ENCODE measurements at places on chromosomes 13 and 19.

GRCh38 chr13:21139374-21139773, 37.0 kb downstream of the SKA3 start:
- no peak for DNase-seq

- no peak for DNase-seq
Observed at GRCh38 chr19:1408300-1409203, 1.2 kb downstream of the DAZAP1 start.

GRCh38 chr13:27425918-27426630, 1.7 kb downstream of the GTF3A start:
- DNase-seq, result no peak

DNA sequence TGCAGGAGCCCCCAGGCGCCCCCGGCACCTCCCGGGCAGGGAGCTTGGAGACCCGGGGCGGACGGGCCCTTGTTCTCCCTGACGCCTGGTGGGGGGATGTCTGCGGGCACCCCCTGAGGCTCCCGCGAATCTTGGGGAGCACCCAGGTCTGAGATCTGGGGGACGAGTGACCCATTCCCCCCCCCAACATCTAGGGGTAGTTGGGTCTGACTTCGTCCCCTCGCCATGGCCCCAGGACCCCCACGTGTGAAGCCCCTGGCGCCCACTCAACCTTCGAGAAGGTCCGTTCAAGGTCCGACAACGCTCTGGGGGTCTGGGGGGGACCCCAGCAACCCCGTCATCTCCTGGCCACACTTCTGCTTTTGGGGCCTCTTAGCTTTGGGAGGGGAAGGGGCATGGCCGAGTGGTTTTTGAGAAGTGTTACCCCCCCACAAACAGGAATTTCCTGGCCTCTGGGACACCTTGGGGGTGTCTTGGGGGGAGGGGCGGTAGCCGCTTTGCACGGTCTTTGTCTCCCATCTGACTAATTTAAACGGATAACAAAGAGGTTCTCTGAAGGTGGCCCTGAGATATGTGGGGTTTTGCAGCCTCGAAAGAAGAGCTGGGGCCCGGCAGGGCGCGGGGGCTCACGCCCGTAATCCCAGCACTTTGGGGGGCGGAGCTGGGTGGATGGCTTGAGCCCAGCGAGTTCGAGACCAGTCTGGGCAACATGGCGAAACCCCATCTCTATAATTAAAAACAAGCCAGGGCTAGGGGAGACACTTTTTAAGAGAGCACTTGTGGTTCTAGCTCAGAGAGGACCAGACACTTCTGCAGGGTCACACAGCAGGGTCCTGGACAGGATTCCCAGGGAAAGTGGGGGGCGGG, 608 bp downstream of the CNN2 start:
- DNase-seq, result no peak

DNA sequence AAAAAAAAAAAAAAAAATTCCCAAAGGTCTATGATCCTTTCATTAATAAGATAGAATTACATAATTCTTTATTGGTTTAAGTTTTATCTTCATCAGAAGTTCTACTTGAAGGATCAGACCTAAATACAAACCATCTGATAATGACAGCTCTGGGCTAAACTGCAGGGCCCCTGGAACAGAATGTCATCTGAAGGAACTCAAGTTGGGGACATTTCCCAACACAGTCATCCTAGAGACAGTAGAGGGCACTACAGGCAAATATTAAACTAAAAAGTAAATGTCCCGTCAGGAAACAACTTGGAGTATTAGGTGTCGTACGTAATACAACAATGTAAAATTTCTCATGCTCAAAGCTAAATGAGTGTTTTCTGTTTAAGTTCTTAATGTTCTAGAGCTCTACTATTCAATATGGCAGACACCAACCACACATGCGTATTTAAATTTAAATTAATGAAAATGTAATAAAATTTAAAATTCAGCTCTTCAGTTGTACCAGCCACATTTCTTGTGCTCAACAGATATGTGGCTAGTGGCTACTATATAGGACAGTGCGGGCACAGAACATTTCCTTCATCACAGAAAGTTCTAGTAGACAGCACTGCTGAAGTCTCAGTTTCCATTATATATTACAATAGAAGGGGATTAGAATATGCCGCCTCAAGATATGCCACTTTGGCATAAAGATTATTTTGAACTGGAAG, 21.8 kb upstream of the NAXD start:
- no peak for DNase-seq

- DNase-seq, result no peak
Observed at GRCh38 chr13:50518131-50518530, 325.4 kb downstream of the DLEU7 start.

GRCh38 chr13:71661921-71662320, 205.1 kb downstream of the DACH1 start:
- no peak for DNase-seq

DNA sequence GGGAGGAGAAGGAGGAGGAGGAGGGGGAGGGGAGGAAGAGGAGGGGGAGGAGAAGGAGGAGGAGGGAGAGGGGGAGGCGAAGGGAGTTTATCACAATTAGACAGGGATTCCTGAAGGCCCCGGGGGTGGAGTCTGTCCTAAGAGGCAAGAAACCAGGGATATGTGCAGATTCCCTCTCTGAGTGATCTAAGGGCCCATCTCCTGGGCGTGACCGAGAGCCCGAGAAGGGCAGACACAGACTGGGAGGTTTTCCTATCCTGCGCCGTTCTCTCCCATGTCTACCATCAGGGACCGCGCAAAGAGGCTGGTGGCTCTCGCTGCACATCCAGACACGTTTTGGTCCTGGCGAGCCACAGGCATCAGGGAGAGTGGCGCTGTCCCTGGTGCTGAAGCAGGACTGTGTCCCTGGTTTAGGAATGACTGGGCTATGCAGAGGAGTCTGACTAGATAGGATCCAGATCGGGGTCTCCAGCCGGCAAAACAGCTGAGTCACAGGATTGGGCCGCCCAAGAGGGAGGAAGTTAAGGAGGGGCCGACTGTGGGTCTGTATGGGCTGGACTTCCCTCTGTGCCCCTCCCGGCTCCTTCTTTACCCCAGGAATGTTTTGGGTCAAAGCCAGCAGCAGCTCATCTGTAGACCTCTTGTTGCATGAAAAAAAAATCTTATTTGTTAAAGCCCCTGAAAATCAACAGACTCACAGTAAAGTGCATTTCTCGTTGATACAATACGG, 17.9 kb upstream of the ZNF175 start:
- no peak for DNase-seq

GRCh38 chr19:47863514-47863936, 4.5 kb downstream of the TPRX2 start:
- no peak for DNase-seq

DNA sequence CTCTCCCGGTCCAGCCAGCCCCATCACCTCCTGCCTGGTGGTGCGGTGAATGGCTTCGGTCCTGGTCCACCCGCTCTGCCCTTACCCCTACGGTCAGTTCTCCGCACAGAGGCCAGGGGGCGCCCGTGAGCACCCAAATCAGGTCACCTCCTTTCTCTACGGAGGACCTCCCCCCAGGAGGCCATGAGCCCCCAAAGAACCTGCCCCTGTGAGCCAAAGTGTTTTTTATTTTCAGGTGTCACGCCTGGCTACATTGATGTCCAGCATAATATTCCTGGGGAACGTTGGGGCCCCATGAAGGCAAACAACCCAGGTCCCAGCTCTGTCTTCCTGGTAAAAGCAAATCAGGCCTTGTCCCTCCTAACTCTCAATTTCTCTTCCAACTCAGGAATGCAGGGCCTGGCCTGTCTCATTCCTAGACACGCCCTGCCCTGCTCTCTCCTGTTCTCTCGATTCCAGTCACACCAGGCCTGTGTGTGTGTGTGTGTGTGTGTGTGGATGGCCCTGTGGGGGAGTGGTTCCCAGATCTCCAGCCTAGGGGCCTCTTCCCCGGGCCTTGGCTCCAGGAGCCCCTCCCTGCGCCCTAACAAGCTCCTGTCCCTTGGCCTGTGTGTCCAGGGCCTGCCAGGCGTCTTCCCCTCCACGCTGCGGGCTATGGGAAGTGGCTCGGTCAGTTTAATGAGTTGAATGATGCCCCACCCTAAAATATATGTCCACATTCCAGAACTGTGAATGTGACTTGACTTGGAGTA, 9.7 kb upstream of the GIPC1 start:
- no peak for DNase-seq

DNA sequence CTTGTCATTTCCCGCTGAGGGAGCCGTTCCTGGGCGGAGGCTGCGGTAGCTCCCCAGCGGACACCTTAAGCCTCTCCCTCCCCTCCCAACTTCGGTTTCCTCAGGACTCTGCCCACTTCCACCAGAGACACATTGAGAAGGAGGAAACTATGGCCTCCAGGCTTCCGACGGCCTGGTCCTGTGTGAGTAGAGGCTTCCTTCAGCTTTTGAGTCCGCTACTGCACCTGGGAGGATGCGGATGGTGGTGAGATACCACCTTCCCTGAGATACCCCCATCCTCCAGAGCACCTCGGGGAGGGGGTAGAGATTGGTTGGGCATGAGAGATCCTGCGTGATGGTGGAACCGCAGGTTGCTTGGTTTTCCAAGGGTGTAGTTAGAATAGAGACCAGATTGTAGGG, 955 bp downstream of the ZNF274 start:
- no peak for DNase-seq

- no peak for DNase-seq
Observed at GRCh38 chr13:79402679-79403078, 3.4 kb downstream of the RBM26 start.

DNA sequence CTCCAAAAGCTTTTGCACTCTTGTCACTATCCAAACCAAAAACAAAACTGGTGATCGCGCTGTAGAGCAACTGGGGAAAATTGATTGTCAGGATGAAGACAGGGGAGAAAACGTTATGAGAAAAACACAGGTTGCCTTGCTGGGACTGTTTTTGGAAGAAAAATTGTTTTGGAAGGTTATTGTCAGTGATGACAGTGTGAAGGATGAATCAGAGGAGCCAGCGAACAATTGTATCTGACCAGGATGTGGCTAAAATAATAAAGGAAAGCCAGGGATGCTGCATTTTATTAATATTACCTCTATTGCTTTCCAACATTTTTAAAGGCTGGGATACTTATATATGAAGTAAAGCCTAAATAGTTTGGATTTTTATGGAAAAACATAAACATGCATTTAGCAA, 334.0 kb downstream of the SPRY2 start:
- DNase-seq, result no peak

GRCh38 chr13:36366031-36366430, 19.8 kb upstream of the SPART start:
- no peak for DNase-seq

GRCh38 chr19:27775395-27775794, 1437.6 kb downstream of the UQCRFS1 start:
- DNase-seq, result no peak

- no peak for DNase-seq
Observed at GRCh38 chr19:48768994-48769713, 13.8 kb downstream of the FGF21 start.

DNA sequence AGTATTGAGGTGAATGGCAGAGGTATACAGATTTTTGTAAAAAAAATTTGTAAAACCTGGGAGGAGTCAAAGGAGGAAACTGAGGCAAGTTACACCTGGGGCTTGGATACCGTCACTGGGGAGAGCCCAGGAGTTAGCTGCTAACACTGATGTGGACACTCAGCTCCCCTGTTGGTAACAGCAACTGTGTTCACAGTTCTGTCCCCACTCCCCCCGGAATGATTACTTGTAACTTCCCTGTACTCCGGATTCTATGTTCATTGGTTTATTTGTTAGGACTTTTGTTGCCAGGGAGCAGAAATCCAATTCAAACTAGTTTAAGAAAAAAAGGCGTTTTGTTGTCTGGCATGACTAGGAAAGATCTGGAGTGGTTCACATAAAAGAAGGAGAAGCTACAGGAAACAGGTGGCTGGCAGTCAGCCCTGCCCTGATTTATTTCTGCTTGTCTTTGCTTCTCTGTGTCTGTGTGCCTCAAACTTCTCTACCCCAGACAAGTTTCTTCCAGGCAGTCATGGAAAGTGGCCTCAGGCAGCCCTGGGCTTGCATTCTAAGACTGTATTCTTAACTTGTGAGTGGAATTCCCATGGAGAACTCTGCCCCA, 2.3 kb upstream of the GPR12 start:
- DNase-seq, result no peak

DNA sequence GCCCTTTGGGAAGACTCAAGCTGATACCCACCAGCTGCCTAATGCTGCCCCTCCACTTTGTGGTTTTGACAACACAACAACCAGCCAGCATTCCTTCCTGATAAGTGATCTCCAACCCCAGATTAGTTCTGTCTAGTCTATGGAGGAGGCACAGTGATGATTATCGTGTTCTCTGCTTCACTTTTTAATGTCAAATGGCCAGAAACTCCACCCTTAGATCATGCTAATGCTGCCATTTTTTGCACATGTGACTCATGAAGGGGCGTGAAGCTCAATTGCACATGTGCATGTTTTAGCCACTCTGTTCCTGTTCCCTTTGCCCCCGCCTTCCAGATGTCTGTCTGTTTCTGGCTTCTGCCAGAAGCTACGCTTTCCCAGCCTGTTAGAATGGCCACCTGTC, 199.8 kb downstream of the COG6 start:
- no peak for DNase-seq

GRCh38 chr19:18291019-18291524, 9.7 kb upstream of the JUND start:
- DNase-seq, result no peak
